Mesenchymal stem cell (in vitro differentiated cells and primary cell): ENCODE measurements at places on chromosomes 4 and X.
A peak's percentile ranks its signal among the peaks of the same experiment; 100 is the strongest.

DNA sequence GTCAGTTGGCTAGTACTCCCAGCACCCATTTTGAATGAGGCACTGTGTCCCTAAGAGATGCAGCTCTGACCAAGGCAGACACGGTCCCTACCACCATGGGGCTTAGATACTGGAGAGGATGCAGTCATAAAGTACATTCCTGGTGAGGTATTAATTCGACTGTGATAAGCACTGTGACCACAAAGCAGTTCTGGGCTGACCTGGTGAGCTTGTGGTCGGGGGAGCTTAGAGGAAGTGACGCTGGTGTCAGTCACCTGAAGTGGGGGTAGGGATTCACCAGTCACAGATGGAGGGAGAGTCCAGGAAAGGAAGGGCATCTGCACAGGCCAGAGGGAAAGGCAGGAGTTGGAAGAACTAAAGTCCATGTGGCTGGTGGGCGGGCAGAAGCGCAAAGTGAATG is 15.8 kb upstream of the CLTRN start:
- DNase-seq = peak; percentile 62

GRCh38 chrX:71256051-71256450 is 2.1 kb upstream of the ZMYM3 start:
- DNase-seq = peak; percentile 68

DNA sequence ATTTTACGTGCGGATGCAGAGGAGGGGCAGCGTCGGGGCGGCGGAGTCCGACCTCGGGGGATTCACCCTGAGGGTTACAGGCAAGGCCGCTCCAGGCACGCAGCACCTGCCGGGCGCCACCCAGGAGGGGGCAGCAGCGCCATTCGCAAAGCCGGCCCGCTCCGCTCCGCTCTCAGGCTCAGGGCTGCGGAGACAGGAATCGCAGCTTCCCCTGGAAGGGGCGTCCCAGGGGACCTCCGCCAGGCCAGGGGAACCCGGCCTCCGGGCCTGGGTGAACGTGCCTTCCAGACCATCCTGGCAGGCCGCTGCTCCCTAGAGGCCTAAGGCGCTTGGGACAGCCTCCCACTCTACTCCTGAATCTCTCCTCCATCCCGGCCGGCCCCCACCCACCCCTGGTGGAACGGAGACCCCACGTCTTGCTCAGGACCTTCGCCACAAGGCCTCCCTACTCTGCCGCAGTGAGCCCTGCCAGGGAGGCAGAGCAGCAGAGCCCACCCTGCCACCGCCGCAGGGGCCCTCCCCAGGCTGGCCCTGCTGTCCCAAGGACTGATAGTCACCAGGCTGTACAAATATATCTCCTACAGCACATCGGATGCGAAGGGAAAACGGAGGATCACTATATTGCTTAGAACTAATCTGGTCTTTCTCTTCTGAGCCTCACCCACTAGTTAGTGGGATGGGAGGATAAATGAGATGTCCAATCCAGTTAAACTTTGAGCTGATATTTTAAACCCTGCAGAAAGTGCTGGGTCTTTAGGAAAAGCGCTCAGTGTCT is 115.0 kb downstream of the SMIM20 start:
- DNase-seq = peak; percentile 53

DNA sequence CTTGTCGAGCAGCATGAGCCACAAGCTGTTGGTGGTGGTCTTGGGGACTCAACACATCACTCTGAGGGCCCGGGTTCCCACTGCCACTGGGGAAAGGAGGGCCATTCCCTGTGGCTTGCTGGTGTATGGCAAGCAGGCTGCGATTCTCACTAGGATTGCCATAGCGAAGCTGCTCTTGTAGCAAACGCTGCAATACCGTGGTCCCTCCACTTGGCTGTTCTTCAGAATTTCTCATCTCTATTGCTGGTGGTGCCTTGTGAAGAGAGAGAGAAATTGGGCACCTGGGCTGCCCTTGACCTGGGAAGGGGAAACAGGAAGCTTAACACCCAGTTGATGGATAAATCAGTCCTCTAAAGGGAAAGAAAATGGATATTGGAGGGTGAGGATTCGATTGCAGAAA is 17.7 kb downstream of the AMOT start:
- DNase-seq = no peak

GRCh38 chr4:156538651-156539257 is 432.8 kb downstream of the PDGFC start:
- DNase-seq = no peak

- no peak for DNase-seq
These were observed 530.8 kb downstream of the GRXCR1 start for GRCh38 chr4:43423276-43423675.

DNA sequence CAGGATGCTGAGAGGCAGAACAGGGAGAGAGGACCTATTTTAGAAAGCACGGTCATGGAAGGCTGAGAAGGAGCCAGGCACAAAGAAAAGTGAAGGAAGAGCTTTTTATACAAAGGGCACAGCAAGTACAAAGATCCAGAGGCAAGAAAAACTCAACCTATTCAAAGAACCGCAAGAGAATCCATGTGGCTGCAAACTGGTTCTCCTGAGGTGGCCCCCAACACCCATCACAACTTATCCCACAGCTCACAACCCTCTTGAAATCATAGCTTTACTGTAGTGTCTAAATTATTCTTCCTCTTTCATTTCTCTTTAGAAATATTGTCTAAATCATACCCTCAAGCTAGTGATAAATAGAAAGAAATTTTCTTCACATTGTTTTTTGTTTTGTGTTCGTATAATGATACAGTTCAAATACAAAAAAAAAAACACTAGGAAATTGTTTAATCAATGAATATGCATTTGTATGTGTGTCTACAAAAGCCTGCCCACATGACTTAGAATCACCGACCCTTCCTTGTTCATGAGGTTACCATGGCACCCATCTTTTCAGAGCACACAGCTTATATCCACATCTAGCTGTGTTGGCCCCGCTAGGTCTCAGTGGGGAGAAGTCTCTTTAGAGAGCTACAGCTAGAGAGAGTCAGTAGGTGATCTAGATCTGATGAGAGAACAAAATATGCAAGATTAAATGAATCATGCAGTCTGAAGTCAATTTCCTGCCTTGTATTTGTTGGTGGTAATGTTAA is 126.9 kb upstream of the DCLK2 start:
- DNase-seq = no peak

DNA sequence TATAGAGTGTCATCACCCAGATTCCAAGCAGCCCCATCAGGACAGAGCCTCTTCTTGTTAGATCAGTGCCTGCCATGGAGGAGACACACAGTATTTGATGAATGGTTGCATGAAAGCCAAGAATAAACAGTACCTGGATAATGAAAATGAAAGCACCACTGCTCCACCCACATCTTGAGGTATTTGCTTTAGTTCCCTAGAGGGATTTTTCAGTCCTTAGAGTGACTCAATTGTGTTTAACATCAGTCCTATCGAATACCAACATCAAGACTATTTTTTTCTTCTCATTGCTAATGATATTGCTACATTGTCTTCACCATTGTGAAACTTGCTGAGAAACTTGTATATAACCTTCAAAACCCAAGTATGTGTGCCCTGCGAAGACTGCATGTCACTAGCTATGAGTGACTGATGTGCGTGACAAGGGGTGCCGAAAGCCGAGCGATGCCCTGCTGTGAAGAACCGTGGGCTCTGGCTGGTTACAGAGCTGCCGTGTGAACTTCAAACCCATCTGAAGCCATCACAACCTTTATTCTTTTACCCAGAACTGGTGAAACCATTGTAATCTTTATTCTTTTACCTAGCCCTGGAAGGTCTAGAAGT is 211.3 kb upstream of the FAT1 start:
- peak; percentile 53 for DNase-seq

DNA sequence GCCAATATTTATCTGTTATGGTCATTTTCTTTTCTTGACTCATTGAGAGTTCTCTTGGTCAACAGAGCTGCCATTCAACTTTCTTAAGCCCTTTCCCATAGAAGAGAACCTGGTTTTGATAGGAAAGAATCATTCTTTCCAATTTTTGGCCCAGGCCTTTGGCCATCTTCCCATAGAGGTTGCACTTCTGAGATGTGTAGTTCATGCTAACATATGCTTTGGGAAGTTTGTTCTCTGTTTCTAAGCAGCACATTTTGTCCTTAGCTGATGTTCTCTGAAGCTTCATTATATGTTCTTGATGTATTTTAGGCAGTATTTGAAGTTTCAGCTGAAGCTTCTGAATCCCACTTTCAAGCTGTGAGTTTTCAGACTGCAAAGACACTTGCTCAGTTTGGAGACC is 161.1 kb downstream of the VEGFC start:
- DNase-seq = no peak
